ENCODE measurements at places on chromosomes 5 and 9.

GRCh38 chr5:173940269-173940668 lies 48.7 kb upstream of the C5orf47 start:
- DNase-seq: no peak

DNA sequence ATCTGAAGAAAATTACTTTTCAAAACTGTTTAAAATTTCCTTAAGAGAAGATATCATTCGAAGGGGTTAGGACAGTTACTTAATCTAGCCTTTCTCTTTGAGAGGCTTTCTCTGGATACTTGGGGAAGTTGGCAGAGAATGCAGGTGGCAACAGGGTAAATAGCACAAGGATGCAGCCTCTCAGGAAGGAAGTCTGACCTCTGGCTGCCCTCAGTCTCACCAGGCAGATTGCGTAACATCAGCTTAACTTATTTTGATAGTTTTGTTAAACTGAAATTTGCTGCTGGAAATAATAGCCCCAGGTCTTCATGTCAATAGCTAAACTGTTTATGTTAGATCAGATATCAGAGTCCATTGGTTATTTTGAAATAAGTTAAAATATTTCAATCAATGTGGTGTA lies 20.4 kb downstream of the CCDC192 start:
- no peak for DNase-seq

- no peak for DNase-seq
These were observed 409.5 kb upstream of the GRIA1 start for GRCh38 chr5:153080940-153081339.

DNA sequence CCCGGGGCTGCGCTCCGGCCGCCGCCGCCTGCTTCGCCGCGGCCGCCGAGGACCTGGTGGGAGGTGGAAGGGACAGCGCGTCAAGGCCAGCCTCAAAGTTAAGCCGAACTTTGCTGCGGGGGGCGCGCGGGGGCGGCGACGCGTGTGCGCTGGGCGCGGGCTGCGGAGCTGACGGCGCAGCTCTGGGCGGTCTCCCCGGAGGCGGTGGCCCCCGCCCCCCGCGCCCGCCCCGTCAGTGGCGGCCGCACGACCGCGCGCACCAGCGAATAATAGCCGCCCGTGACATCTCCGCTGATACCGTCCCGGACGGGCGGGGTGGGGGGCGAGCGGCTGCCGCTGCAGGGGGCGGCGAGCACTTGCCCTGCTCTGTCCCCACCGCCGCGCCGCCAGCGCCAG lies 579 bp upstream of the FAM78A start:
- DNase-seq: no peak

DNA sequence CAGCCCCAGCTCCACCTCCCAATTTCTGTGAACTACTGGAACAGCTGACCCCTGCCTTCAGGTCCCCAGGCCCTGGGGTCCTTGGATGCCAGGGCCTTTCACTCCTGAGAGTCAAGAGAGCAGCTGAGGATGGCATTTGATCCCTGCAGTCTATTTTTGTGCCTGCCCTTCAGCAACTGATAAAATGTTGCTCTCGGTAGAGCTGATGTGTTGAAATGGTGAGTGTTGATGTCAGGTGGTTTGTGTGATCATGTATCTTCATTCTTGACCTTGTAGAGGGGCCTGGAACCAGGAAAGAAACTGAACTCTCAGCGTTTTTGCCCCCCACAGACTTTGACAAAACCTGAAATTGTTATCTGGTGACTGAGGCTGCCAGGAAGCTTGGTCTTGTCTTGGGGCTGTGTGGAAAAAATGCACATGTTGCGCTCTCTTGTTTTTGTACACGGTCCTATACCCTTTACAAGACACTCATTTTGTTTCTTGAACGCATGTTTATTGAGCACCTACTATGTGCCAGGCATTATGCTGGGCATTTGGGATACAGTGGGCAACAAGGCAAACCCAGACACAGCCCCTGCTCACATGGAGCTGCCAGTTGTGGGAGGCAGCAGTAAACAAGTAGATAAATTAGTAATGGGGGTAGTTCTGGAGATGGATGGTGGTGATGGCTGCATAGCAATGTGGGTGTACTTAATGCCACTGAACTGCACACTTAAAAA lies 78.3 kb downstream of the PPARGC1B start:
- no peak for DNase-seq

DNA sequence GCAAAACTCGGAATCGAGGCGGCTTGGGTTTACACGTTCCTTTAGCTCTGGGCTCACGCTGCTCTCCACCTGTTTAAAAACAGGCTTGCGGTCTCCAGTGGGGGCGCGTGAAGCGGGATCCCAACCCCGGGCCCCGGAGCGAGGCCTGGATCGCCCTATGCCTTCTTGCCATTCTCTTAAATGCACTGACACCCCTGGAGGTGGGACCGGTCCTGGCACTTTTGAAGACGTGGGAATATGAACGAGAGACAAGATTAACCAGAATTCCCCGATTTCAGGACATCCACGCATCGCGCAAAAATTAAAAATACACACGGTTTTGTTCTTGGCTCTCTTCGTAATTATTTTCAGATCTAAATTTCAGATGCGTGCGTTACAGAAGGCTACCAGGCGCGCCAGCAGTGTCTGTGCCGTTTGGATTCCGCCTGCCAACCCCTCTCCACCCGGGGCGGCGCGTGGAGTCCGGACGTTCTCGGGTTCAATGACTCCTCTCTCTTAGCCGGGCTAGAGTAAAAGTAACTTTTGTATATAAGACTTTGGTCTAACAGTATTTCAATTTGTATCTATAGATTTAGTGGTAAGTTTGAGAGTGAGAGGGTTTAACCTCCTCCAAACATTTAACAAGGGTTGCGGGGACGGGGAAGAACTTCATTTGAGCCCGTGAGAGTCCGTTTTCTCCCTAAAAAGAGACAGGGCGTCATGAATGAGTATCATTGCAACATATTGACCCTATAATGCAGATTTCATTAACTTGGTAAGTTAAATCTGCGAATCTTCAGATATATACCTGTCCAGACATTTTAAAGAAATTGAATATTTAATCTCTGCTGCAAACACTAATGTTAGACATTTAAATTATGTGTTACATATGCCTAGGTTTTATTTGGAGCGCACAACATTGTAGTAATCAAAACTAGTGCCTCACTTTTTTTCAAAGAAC lies 3.8 kb downstream of the FOXD1 start:
- no peak for DNase-seq

DNA sequence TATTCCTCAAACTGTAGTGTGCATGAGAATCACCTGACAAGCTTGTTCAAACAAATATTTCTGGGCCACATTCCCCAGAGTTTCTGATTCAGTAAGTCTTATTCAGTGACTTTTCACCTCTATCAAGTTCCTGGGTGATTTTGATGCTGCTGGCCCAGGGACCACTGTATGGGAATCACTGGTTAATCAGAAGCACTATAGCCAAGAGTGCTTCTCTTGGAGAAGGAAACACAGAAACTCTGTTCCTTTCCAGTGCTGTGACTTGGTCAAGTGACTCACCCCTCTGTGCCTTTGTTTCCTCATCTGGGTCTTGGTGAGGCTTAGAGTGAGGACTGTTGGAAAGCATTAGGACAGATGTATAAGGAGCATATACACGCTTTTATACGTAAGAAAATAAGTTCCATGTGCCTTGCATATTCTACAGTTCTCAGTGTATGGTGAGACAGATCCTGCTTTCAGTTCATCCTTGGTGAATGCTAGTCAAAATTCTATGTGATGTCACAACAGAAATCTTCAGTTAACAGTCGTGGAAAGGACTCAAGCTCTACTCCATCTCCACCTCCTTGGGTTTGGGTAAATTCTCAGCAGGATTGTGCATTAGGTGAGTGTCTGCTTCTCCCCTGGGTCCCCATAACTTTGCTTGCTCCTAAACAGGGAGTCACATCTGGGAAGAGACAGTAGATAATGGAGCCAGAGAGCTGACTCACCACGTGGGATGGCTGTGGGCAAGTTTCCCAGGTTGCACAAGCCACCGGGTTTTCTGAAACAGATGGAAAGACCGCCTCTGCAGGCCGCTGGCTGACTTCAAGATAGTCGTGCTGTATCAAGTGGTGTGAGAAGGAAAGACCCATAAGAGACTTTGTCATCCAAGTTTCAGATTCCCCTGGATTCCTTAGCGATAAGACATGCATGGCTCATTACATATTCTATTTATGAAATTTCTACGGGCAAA lies 117.0 kb downstream of the NXNL2 start:
- DNase-seq: no peak

- DNase-seq: no peak
These were observed 47.3 kb downstream of the S1PR3 start for GRCh38 chr9:89038382-89039103.

GRCh38 chr5:126233256-126233655 lies 190.0 kb upstream of the GRAMD2B start:
- DNase-seq: no peak

DNA sequence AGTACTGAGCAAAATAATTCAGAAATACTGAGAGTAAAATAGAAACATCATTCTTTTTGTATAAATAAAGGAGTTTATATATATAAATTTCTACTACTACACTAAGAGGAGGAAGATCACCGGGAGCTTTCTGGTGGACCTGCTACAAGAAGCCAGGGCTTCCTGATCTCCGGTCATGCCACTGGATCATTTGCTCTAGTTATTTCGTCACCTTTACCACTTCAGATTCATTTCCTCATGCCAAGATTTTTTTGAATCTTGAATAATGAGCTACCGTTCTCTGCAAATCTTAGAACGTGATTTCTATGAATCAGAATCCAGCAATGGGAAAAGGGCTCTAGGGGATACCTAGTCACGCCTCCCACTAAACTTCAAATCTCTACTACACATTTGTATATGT lies 51.9 kb upstream of the TBC1D9B start:
- DNase-seq: no peak

- DNase-seq: no peak
These were observed 396.3 kb downstream of the KDM4C start for GRCh38 chr9:7154003-7154619.

GRCh38 chr9:100521282-100521681 lies 48.3 kb downstream of the TMEFF1 start:
- no peak for DNase-seq

DNA sequence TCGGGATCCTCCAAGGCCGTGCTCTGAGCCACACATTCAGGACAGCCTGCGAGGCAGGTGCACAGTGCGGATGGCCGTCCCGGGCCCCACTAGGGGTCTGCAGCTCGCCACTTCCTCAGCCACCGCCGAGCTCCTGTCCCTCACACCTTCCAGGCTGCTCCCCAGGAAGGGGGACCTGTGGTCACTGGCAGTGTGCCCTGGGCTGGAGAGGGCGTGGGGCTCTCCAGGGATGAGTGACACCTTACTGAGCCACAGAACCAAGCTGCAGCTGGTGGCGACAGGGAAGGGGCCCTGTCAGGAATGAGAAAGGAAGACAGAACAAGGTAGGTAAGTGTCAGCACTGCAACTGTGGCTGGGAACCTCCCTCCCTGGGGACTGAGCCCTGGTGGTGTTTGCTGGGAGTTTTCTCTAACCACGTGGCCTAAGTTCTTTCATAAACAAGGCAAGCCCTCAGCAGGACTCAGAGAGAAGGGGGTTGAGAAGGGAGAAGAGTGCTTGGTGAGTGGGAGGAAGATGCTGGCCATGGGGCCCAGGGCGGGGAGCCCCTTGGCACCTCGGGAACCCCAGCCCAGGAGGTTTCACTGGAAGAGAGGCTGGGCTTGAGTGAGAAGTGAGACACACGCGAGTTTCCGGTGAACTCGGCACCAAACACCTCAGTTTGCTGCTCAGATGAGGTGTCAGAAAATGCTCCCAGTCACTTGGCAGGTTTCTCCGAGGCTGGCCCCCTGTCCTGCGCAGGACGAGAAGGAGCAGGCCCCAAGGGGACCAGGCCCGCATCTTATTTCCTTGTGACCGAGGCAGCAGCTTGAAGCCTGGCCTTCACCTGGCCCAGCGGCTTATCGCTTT lies 5.2 kb downstream of the IL13 start:
- DNase-seq: no peak

- no peak for DNase-seq
These were observed 38.6 kb upstream of the OLFM1 start for GRCh38 chr9:135048758-135049444.

- peak; percentile 29 for DNase-seq
These were observed 37.0 kb upstream of the LCP2 start for GRCh38 chr5:170334626-170335025.

DNA sequence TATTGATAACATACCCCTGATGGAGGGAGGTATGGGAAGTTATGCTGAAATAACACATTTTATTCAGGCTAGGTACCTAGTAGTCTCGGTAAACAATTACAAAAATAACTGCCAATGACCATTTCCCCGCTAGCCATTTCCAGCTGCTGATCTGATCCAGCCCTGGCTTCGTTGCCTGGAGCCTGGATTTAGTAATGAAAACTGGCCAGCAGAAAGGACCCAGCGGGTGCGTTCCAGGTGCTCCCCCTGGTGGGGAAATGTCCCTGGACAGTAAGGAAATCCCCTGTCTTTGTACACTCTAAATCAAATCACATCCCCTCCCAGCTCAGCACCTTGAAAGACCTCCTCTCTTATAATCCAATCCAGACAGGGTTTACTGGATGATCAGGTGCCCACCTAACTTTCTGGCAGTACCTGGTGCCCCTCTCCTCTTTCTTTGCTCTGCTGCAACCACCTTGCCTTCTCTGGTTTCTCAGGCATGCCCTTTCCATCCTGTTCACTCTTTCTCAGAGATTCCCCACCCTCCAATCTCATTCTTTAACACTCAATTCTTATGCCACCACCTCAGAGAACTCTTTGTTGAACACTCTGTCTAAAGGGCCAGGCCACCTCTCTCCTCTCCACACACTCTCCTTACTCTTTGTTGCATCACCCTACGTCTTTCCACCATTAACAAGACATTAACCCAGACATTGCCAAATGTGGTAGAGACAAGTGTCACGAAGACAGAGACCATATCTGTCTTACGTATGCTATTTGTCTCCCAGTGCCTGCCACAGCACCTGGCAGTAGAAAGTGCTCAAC lies 50.1 kb upstream of the SMAD5 start:
- DNase-seq: peak; percentile 52

DNA sequence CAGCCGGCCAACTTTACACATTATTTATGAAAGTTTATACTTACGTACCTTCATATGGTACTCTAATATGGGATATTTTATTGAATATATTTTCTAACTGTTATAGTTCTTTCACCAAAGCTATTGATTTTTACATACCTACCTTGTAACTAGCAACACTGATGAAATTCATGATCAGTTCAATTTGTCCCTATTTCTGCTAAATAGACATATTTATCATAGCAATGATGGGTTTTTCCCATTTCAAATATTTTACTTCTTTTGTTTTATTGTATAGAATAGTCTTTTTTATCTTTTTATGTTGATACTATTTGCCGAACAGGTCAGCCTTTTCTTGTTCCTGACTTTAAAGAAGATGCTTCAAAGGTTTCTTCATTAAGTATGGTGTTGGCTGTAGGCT lies 59.0 kb upstream of the CTNND2 start:
- no peak for DNase-seq

- no peak for DNase-seq
These were observed 408.2 kb upstream of the PRR16 start for GRCh38 chr5:120055858-120056257.

- no peak for DNase-seq
These were observed 273.3 kb upstream of the CCNH start for GRCh38 chr5:87686018-87686417.

- no peak for DNase-seq
These were observed 1530.6 kb upstream of the CDH6 start for GRCh38 chr5:29662876-29663275.

GRCh38 chr5:75012748-75013147 lies 39.6 kb downstream of the GCNT4 start:
- no peak for DNase-seq

GRCh38 chr9:91734371-91734981 lies 215.6 kb downstream of the ROR2 start:
- peak; percentile 58 for DNase-seq

- peak; percentile 7 for DNase-seq
These were observed 8.7 kb upstream of the NDUFB6 start for GRCh38 chr9:32581512-32582143.

GRCh38 chr5:40682154-40683017 lies 2.7 kb downstream of the PTGER4 start:
- DNase-seq: no peak

GRCh38 chr9:87686520-87687090 lies 39.3 kb upstream of the CTSL start:
- no peak for DNase-seq

Data from activated CD4-positive, alpha-beta T cell treated with anti-CD3 and anti-CD28 coated beads, Interleukin-2, amount 50 U/mL, for 1 hour (primary cell).